ENCODE measurements at places on chromosomes 11 and 22.

GRCh38 chr11:69155302-69156234 is at the start of gene SMIM38:
SMIM38 (plus strand) TSS chr11:69155935; CDS start chr11:69157847, 1,912 bp downstream.
- DNase-seq = no peak

GRCh38 chr11:7490054-7490453 is 4.7 kb downstream of the OLFML1 start:
- no peak for DNase-seq

- DNase-seq = no peak
Measured at GRCh38 chr11:112195951-112196351, 20.6 kb downstream of the BCO2 start.

DNA sequence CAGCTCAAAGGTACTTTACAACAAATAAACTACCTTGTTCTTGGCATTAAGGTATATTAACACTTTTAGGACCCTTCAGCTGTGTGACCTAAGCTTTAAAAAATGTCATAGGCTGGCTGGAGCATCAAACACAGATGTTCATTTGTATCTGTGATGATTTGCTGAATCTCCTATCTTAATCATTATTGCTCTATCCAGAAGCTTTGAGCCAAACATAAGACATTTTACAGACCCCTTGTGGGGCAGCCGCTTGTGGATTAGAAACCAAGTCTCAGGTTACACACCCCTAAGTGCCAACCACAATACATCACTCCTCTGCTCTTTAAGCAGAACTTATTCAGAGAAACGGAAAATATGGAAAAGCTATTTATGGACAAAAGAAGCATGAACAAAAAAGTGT is 394.2 kb upstream of the CCDC90B start:
- no peak for DNase-seq

DNA sequence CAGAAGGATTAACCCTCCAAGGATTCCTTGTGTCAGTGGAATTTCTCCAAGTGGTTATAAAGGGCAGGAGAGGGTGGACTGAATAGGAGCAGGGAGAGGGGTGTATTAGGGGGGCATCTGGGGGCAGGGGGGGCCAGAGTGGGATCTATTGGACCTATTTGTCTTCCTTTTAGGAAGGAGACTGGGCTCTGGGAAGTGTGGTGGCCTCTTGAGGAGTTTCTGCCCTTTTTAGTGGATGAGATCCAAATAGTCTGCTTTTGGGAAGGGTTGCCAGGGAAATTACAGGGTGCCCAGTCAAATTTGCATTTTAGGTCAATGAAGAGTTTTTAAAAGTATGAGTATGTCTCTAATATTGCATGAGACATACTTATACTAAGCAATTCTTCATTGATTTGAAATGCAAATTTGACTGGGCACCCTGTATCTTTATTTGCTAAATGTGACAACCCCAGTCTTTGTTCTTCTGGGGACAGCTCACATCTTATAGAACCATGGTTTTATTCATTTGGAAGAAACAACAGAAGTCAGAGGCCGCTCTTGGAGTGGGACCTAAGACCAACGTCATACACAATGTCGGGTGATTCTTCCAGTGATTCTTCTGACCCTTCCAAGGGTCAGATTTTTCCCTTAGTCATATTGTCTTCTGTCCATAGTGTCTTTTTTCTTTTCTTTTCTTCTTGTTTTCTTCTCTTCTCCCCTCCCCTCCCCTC is 429 bp upstream of the SLC22A6 start:
- DNase-seq = no peak

GRCh38 chr22:40583053-40583741 is 53.3 kb downstream of the MRTFA start:
- no peak for DNase-seq

DNA sequence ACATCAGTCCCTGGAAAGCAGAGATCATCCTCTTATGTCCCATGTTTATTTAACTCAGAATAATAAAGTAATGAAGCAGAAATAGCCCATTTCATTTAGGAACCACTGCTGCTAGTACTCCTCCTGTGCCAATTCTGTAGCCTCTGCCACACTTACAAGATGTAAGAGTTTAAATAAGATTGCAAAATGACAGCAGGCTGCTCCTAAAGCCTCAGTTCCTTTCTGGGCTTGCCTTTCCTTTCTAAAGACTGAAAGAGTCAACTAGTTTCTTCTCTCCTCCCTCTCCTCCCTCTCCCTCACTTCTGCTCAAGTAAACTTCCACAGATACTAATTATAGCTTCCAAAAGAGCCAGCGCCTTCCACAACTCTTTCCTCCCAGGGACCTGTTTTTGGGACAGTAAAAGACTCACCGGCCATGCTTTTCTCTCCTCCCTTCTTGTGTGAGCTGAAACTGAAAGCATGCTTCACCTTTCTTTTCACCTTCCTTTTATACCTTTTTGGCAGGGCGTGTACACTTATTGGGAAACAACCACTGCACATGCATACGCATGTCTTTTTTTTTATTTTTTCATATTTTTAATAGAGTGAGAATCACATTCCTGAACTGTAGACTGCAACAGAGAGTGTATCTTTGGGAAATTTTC is 26.1 kb upstream of the CARD16 start:
- DNase-seq = no peak
